ENCODE measurements at places on chromosomes 7 and 10. TPM values are rescaled to one million over a fixed set of nuclear protein-coding genes. Genes with fewer than 3 reads are reported as not detected.

DNA sequence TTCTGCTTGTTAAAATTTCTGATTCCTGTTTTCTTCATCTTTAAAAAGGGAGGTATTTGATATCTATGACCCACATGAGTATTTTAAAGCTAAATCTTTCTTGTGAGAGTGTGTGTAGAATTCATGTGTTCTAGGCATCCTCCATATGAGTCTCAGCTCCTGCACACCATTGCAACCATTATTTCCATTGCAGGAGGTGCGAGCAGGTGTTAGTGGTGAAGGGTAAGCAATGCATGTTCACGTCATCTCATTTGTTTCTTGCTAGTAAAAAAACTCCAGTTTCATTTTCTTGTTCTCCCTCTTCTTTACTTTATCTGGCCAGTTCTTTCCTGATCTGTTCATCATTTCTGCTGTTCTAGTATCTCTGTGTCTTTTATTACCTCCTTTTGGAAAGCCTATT is 100.5 kb downstream of the ADRA2A start:
- no peak for DNase-seq

DNA sequence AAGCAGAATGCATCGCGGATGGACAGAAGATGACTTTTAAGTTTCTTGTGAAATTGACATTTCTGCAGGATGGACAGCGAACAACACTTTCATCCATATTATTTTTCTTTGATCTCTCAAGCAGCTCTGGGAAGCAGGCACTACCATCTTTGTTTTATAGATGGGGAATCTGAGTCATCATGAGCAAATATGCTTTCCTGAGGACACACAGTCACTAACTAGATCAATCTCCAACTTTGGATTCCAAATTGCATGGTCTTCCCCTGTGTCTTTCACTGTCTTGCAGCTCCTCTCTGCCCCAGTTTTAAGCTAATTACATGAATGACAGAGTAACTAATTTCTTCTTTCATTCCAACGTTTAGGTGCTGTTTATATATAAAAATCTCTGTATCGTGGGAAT is 201.5 kb downstream of the ADAM12 start:
- DNase-seq: no peak

GRCh38 chr7:130921391-130922180 is 187.6 kb upstream of the KLF14 start:
- no peak for DNase-seq

GRCh38 chr7:41584746-41585145 is 118.1 kb downstream of the INHBA start:
- no peak for DNase-seq

- no peak for DNase-seq
Observed at GRCh38 chr7:35380739-35381224, 126.9 kb upstream of the TBX20 start.

Gene NCF1
- 0.05 TPM for polyA plus RNA-seq

Gene CTAGE8
- not detected for polyA plus RNA-seq

- DNase-seq: no peak
Observed at GRCh38 chr7:138079137-138079536, 2.9 kb downstream of the AKR1D1 start.

Gene ZPBP
- polyA plus RNA-seq: not detected

- DNase-seq: no peak
Observed at GRCh38 chr10:75647675-75648074, 216.3 kb downstream of the LRMDA start.
